ENCODE measurements at places on chromosomes 1 and 21. TPM values are rescaled to one million over a fixed set of nuclear protein-coding genes. Genes with fewer than 3 reads are reported as not detected.

DNA sequence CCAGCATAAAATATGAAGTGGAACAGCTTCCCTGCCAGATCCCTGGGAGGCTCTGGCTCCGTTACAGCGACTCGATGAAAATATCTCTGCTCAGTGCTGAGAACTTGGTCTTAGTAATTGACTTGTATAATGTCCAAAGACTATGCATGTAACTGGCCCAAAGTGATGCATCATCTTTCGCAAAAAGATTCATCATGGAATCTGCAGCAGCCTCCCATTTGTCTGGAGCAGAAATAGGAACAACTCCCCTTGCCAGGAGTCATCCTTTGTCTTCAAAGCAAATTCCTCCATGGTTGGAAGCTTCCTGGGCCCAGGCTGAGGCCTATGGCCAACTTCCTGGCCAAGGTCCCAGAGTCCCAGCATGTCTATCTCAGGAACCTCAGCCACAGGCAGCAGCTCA, 16.9 kb upstream of the SLC6A17 start:
- DNase-seq = no peak

DNA sequence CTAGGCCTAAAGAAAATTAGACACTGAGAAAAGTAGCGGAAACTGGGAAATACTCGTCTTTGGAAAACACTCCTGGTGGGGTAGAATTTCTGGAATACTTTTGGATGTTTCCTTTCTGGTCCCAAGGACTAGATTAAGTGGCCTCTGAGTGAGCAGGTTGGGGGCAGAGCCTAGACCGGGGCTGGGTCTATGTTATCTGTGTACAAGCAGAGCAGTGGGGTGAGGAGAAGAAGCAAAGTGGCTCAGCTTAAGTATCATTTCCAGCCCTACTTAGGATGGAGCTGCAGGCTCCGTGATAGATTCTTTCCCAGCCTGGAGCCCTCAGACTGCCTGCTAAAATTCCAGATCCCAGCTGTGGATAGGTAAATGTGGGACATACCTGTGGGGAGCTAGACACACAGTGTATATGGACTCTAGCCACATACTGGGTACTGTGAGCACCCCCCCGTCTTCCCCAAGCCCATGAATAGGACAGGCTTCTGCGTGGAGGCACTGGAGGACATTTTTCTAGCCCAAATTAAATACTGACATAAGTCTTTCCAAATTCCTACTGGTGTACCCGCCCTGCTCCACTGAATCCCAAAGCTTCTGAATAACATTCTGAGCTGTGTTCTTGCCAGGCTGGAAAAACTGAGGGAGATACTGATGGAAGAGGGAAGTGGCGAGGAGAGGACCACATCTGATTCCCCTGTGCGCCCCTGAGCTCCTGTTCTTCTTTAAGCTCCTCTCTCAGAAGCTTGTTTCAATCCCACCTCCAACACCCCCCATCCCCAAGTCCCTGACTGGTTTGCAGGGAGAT, 6.8 kb downstream of the FMOD start:
- DNase-seq = no peak

- DNase-seq = no peak
These were observed 31.5 kb downstream of the GPR52 start for GRCh38 chr1:174479281-174479680.

Gene RBM11
- total RNA-seq = 2.6 TPM

- DNase-seq = peak; percentile 79
These were observed 11.9 kb downstream of the STX6 start for GRCh38 chr1:181010789-181011188.

All from astrocyte (in vitro differentiated cells and primary cell).